Uterine smooth muscle cell (primary cell): ENCODE measurements at places on chromosomes 11 and 22. TPM values are rescaled to one million over a fixed set of nuclear protein-coding genes. Genes with fewer than 3 reads are reported as not detected.

Gene KLHL35
- 1.7 and 2.2 TPM in 2 replicates for total RNA-seq

Gene TRPM5
- not detected in 2 replicates for total RNA-seq

Gene LRP4
- 2.9 and 4.7 TPM in 2 replicates for total RNA-seq

Gene DDIAS
- 3.1 and 8.1 TPM in 2 replicates for total RNA-seq

Gene OR51B5
- total RNA-seq = 0.12 TPM in 1 of 2 replicates, not detected in the other
